ENCODE measurements at places on chromosomes 2 and 18.

GRCh38 chr2:115034801-115035200, 592.4 kb downstream of the DPP10 start:
- no peaks in the 10 kb centered on the region for H3K4me1 ChIP-seq
- no peak for DNase-seq
- no peaks in the 10 kb centered on the region for H3K27me3 ChIP-seq
- no peaks in the 10 kb centered on the region for H3K36me3 ChIP-seq
- no peak overlapping the region for H3K27ac ChIP-seq

- DNase-seq, result no peak
- no peaks in the 10 kb centered on the region for H3K27me3 ChIP-seq
- H3K36me3 ChIP-seq, result no peaks in the 10 kb centered on the region
- H3K27ac ChIP-seq, result no peak overlapping the region
Measured at GRCh38 chr18:45505497-45506206, 109.6 kb upstream of the SLC14A2 start.

DNA sequence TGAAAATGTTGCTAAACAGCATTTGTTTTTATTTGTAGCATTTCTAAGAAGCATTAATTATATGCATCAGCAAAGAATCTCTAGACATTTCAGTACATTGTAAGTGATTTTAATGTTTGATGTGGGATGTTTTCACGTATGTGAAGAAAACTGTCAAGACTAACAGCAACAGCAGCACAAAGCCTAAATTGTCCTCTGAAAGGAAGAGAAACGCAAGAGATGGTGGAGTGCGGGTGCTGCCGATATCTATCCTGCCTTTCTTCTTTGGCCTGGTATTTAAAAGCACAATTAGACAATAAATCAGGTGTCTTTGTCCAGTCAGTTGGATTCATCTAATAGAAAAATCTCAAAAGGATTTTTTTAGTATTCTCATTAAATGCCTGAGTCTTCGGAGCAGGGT, 3.1 kb downstream of the TWIST2 start:
- H3K4me1 ChIP-seq, result no peaks in the 10 kb centered on the region
- peaks cover 4% of the 10 kb centered on the region for H3K27me3 ChIP-seq
- H3K36me3 ChIP-seq, result no peaks in the 10 kb centered on the region

- no peaks in the 10 kb centered on the region for H3K36me3 ChIP-seq
- no peak overlapping the region for H3K4me3 ChIP-seq
- no peaks in the 10 kb centered on the region for H3K27me3 ChIP-seq
- DNase-seq, result no peak
- H3K4me1 ChIP-seq, result no peaks in the 10 kb centered on the region
- no peak overlapping the region for H3K27ac ChIP-seq
Measured at GRCh38 chr2:158774681-158775080, 20.4 kb upstream of the DAPL1 start.

DNA sequence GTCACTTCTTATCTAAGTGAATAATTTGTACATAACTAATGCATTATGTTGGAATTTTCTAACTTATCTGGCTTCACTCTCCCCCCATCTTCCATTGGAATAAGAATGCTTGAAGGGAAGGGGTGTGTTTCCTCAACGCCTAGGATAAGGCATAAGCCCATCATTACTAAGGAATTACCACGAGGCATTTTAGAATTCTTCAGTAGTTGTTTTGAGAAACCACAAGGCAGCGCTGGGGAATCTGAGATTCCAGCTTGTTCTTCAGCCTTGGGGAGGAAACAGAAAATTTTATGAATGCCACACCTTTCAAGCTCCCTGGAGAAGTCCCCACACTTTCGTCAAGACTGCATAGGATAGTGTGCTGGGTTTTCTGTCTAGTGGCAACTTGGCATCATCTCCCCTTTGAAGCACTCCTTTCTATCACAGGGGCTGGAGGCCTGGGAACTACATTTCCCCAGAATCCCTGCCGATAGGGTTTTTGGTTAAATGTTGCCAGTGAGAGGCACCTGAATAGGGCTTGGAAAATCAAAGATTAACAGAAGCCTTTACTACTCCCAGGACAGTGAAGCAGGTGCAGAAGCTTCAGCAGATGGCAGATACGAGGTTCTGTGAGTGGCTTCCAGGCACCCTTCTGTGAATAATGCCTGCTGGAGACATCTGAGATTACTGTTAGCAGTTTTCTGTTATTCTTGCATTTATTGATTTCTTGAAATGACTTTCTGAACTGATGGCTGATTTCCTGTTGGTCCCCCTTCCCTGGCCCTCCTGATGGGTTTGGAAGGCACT, 192.7 kb upstream of the REV1 start:
- no peaks in the 10 kb centered on the region for H3K4me1 ChIP-seq
- no peak overlapping the region for H3K4me3 ChIP-seq
- H3K27ac ChIP-seq, result no peak overlapping the region
- H3K27me3 ChIP-seq, result no peaks in the 10 kb centered on the region
- H3K36me3 ChIP-seq, result no peaks in the 10 kb centered on the region
- no peak for DNase-seq

- H3K27ac ChIP-seq, result no peak overlapping the region
- peak; percentile 76 for DNase-seq
- no peaks in the 10 kb centered on the region for H3K36me3 ChIP-seq
Measured at GRCh38 chr2:171574149-171574795, 52.0 kb downstream of the CYBRD1 start.

DNA sequence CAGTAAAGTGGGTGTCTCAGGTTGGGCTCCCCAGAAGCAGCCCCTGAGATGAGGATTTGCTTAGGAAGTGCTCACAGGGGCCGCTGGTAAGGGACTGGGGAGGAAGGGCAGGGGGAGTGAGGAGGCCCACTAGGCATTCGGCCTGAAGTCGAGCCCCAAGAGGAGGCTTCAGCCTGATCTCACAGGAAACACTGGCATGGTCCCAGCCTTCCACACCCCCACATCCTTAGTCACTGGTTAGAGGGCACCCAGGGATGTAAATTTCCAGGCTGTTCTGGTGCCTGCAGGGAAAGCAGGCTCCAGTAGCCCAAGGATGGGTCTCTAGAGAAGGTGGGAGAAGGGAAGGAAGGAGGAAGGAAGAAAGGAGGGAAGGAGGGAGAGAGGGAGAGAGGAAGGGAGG, 22.4 kb upstream of the KCNK3 start:
- H3K27ac ChIP-seq, result no peak overlapping the region
- H3K4me3 ChIP-seq, result no peak overlapping the region
- H3K36me3 ChIP-seq, result no peaks in the 10 kb centered on the region
- H3K4me1 ChIP-seq, result no peaks in the 10 kb centered on the region
- H3K27me3 ChIP-seq, result no peaks in the 10 kb centered on the region

GRCh38 chr2:169822785-169823392, 1.8 kb downstream of the METTL5 start:
- peaks cover 46% of the 10 kb centered on the region for H3K4me1 ChIP-seq
- no peaks in the 10 kb centered on the region for H3K27me3 ChIP-seq
- H3K4me3 ChIP-seq, result no peak overlapping the region
- no peak overlapping the region for H3K27ac ChIP-seq
- DNase-seq, result no peak
- peaks cover 11% of the 10 kb centered on the region for H3K36me3 ChIP-seq

DNA sequence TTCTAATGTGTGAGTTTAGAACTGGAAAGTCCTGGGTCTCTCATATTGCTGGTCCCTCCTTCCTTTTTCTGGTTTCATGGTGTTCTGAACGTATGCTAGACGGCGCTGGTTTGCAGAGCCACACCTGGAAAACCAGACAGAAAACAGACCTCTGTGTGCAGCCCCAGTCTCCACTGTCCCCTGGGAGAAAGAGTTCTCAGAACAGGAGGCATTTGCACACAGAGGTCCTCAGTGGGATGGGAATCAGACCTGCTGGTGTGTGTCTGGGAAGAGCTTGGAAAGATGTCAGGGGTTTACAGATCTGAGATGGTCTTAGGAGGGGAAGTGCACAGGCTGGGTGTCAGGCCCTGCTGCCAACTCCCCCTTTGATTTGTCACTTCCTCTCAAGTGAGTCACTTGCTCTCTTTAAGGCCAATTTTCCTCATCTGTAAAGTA, 14.9 kb upstream of the MBP start:
- H3K27me3 ChIP-seq, result no peaks in the 10 kb centered on the region
- no peak overlapping the region for H3K4me3 ChIP-seq
- no peak overlapping the region for H3K27ac ChIP-seq
- no peak for DNase-seq
- H3K4me1 ChIP-seq, result peaks cover 23% of the 10 kb centered on the region
- no peaks in the 10 kb centered on the region for H3K36me3 ChIP-seq

DNA sequence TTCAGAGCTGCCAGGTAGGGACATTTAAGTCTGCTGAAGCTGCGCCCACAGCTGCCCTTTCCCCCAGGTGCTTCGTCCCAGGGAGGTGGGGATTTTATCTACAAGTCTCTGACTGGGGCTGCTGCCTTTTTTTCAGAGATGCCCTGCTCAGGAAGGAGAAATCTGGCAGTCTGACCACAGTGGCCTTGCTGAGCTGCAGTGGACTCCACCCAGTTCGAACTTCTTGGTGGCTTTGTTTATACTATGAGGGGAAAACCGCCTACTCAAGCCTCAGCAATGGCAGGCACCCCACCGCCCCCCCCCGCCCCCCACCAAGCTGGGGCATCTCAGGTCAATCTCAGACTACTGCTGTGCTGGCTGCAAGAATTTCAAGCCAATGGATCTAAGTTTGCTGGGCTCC, 458.1 kb upstream of the RAB12 start:
- no peaks in the 10 kb centered on the region for H3K36me3 ChIP-seq
- H3K4me3 ChIP-seq, result no peak overlapping the region
- no peaks in the 10 kb centered on the region for H3K4me1 ChIP-seq
- H3K27me3 ChIP-seq, result no peaks in the 10 kb centered on the region
- no peak overlapping the region for H3K27ac ChIP-seq

- no peak for DNase-seq
- H3K4me1 ChIP-seq, result no peaks in the 10 kb centered on the region
- H3K4me3 ChIP-seq, result no peak overlapping the region
- no peaks in the 10 kb centered on the region for H3K27me3 ChIP-seq
Measured at GRCh38 chr2:17736989-17737388, 16.6 kb downstream of the SMC6 start.

DNA sequence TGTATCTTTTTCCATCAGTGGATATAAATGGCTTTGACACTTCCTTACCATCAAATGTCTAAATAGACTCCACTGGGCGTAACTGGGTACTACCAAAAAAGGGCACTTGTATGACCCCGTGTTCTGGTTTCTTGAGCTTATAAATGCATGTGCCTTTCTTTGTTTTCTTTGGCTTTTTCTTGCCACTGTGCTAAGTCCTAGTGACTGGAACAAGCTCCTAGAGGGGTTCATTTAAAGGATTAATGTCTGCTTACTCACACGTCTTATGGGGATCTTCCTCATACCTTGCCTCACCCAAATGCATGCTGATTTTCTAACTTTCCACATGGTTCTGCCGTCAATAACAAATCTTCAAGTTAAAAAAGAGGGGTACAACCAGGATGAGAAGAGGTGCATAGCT, 19.8 kb upstream of the ZNF532 start:
- H3K4me1 ChIP-seq, result peaks cover 7% of the 10 kb centered on the region
- DNase-seq, result no peak
- H3K27me3 ChIP-seq, result peaks cover 4% of the 10 kb centered on the region

GRCh38 chr2:160278879-160279177, 78.8 kb upstream of the ITGB6 start:
- H3K27ac ChIP-seq, result no peak overlapping the region
- DNase-seq, result no peak
- H3K27me3 ChIP-seq, result no peaks in the 10 kb centered on the region
- H3K36me3 ChIP-seq, result peaks cover 46% of the 10 kb centered on the region

DNA sequence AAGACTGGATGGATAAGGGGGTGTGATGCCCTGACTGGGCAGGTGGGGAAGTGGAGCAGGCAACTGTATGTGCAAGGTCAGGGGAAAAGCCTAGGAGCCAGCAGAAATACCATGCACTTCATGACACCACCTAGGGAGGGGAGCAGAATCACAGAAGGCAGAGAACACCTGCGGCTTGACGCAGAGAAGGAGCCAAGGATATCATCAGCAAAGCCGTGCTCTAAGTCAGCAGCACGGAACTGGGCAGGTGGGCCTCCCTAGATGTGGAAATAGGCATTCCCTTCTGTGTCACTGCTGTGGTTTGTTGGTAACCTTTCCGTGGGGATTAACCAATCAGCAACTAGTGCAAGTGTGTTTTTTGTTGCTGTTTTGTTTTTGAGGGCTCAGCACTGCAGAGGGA, 41.3 kb downstream of the HDLBP start:
- H3K4me1 ChIP-seq, result peaks cover 22% of the 10 kb centered on the region
- no peaks in the 10 kb centered on the region for H3K36me3 ChIP-seq
- H3K4me3 ChIP-seq, result no peak overlapping the region
- no peak overlapping the region for H3K27ac ChIP-seq
- no peak for DNase-seq

GRCh38 chr2:121790276-121790956, 35.0 kb downstream of the TSN start:
- H3K27ac ChIP-seq, result no peak overlapping the region
- peaks cover 4% of the 10 kb centered on the region for H3K27me3 ChIP-seq
- DNase-seq, result no peak
- no peaks in the 10 kb centered on the region for H3K4me1 ChIP-seq
- no peaks in the 10 kb centered on the region for H3K36me3 ChIP-seq

GRCh38 chr18:68723539-68723938, 8.6 kb upstream of the TMX3 start:
- H3K4me1 ChIP-seq, result peaks cover 16% of the 10 kb centered on the region
- no peak overlapping the region for H3K27ac ChIP-seq
- H3K36me3 ChIP-seq, result no peaks in the 10 kb centered on the region
- no peak for DNase-seq
- no peaks in the 10 kb centered on the region for H3K27me3 ChIP-seq

DNA sequence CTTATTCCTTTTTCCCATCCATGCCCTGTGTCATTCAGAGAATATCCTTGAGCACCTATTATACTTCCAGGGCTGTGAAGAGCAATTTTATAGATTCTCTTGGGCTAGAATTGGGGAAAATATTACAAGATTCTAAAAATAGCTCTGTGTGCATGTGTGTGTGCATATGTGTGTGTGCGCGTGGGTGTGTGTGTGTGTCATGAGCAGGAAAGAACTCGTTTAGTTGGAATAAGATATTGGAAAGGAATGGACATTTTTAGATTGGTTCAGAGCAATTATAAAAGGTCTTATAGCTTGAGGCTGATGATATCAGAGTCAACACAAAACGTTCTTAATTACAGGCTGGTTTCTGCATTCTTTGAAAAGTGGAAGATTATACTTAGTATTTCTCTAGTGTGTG, 212.1 kb upstream of the COPS8 start:
- no peak overlapping the region for H3K4me3 ChIP-seq
- H3K27ac ChIP-seq, result no peak overlapping the region
- no peaks in the 10 kb centered on the region for H3K27me3 ChIP-seq
- no peaks in the 10 kb centered on the region for H3K36me3 ChIP-seq
- no peaks in the 10 kb centered on the region for H3K4me1 ChIP-seq

GRCh38 chr18:44969214-44969795, 288.6 kb downstream of the SETBP1 start:
- H3K4me1 ChIP-seq, result no peaks in the 10 kb centered on the region
- H3K36me3 ChIP-seq, result no peaks in the 10 kb centered on the region
- no peak overlapping the region for H3K4me3 ChIP-seq
- no peak for DNase-seq
- no peak overlapping the region for H3K27ac ChIP-seq

GRCh38 chr2:122535960-122536505, 780.6 kb downstream of the TSN start:
- no peaks in the 10 kb centered on the region for H3K4me1 ChIP-seq
- no peak overlapping the region for H3K4me3 ChIP-seq
- H3K36me3 ChIP-seq, result no peaks in the 10 kb centered on the region
- H3K27ac ChIP-seq, result no peak overlapping the region
- DNase-seq, result no peak
- no peaks in the 10 kb centered on the region for H3K27me3 ChIP-seq
